ENCODE measurements at places on chromosomes 1 and 21. TPM values are rescaled to one million over a fixed set of nuclear protein-coding genes. Genes with fewer than 3 reads are reported as not detected.

TNFSF18 gene
- total RNA-seq = not detected

TIPRL gene
- total RNA-seq = 29.8 TPM

F13B gene
- total RNA-seq = not detected

VWA5B1 gene
- not detected for total RNA-seq

DNA sequence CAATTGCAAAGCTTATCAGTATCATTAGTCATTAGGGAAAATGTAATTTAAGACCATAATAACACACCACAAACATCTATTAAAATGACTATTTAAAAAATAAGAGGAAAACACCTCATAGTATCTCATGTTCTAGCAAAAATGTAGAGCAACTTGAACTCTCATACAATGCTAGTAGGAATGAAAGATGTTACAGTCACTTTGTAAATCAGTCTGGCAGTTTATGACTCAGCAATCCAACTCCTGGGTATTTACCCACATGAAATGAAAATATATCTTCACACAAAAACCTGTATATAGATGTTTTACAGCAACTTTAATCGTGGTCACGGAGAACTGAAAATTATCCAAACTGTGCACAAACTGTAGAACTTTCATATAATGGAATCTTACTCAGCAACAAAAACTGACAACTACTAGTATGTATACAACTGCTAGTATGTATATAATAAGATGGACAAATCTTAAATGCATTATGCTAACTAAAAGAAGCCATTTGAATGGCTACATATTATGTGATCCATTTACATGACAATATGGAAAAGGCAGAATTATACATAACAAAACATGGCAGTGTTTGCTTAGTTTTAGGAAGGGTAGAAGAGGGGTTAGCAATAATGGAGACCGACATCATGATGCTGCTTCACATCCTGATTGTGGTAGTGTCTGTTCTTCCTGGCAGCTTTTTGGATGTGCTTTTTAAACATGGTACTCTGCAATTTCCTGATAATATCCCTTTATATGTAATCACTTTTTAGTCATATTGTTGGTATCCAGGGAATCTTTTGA, 267.0 kb downstream of the KCTD3 start:
- DNase-seq = no peak

GRCh38 chr1:216855810-216856209, 132.6 kb upstream of the ESRRG start:
- no peak for DNase-seq

- DNase-seq = no peak
Measured at GRCh38 chr21:34770576-34770975, 101.8 kb downstream of the CLIC6 start.

GRCh38 chr1:157624471-157624870, 26.6 kb upstream of the FCRL4 start:
- DNase-seq = no peak
